NCI-H774 (cell line): ENCODE measurements at places on chromosomes 11 and 22.

- DNase-seq: no peak
Measured at GRCh38 chr11:47541070-47541469, 11.9 kb downstream of the CELF1 start.

GRCh38 chr11:14454861-14455632, 44.6 kb downstream of the COPB1 start:
- DNase-seq: no peak

DNA sequence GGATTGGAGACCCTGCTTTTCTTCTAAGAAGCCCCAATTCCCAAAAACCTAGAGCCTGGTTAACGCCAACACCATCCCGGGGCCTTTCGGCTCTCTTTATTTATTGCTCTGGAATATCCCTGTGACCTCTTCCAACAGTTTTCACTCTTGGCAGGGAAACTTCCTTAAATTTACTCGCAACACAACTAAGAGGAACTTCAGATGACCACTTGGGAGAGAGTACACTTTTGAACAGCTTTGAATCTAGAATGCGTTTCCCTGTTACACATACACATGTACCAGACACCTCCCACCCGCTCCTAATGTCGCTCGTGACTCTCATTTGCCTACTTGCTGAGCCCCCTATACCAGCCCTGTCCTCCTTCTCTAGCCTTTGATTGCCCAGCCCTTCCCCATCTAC, 19.4 kb downstream of the TUBA8 start:
- no peak for DNase-seq

DNA sequence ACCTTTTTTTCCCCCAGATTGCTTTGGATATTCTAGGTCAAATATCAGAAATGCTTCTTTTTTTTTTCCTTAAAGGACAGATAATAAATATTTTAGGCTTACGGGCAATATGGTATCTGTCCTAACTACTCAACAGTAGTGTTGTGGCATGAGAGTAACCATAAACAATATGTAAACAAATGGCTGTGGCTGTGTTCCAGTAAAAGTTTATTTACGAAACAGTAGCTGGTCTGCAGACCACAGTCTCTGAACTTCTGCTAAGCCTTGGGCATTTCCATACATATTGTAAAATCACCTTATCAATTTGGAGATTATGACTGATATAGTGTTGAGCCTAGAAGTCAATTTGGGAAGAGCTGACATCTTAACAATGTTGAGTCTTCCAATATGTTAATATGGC, 139.0 kb upstream of the PITPNB start:
- DNase-seq: no peak

GRCh38 chr11:60169264-60169915, 13.5 kb downstream of the MS4A6A start:
- no peak for DNase-seq

GRCh38 chr11:130403271-130403804, 25.1 kb downstream of the ADAMTS8 start:
- DNase-seq: no peak

DNA sequence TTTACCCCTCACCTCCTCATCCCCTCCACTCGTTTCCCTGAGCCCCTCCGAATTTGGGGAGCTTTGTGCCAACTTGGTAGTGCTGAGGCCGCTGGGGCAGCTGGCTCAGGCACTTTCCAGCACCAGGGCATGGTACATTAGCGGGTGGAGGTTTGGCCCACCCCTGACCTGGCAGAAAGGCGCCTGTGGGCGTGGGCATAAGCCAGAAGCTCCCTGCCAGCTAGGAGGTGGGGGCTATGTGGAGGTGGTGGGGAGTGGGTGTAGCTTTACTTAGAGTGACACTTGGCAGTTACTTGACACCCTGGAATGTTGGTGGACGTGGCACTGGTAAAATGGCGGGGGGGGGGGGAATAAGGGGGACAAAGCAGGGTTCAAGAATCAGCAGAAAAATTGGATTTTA, 10.3 kb upstream of the IGF2 start:
- DNase-seq: no peak

- no peak for DNase-seq
Measured at GRCh38 chr22:43478621-43479300, 66.9 kb downstream of the MPPED1 start.

DNA sequence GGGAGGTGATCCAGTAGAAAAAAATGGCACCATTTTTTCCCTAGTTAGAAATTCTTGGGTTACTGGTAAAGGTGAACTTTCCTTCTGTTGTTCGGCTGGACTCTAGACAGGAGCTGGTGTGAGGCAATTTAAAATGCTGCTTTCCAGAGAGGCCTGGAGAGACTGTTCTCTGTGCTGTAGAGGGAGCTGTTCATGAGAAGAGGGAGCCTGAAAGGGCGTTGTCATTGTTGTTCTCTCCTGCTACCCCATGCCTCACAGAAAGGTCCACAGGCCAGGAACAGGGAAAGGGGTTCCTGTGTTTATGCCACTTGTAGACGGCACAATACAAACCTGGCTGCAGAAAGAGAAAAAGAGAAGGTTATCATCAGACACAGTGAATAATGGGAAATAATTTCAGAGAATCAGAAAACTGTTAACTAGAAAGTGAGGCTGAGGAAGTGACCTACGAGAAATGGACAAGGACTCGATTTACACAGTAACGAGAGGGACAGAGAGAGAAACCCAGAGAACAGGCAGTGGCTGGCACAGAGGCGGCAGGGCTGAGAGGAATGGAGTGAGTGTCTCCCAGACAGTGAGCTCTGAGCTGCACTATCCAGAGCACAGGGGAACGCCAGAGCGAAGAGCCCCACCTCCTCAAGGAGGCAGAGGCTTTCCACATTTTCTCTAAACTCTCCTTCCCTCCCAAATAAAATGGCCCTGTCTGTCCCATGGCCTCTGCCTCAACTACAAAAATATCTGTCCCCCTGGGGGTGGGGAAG, 109.2 kb downstream of the RRM1 start:
- no peak for DNase-seq

- no peak for DNase-seq
Measured at GRCh38 chr11:1842149-1843097, 3.6 kb downstream of the TNNI2 start.

DNA sequence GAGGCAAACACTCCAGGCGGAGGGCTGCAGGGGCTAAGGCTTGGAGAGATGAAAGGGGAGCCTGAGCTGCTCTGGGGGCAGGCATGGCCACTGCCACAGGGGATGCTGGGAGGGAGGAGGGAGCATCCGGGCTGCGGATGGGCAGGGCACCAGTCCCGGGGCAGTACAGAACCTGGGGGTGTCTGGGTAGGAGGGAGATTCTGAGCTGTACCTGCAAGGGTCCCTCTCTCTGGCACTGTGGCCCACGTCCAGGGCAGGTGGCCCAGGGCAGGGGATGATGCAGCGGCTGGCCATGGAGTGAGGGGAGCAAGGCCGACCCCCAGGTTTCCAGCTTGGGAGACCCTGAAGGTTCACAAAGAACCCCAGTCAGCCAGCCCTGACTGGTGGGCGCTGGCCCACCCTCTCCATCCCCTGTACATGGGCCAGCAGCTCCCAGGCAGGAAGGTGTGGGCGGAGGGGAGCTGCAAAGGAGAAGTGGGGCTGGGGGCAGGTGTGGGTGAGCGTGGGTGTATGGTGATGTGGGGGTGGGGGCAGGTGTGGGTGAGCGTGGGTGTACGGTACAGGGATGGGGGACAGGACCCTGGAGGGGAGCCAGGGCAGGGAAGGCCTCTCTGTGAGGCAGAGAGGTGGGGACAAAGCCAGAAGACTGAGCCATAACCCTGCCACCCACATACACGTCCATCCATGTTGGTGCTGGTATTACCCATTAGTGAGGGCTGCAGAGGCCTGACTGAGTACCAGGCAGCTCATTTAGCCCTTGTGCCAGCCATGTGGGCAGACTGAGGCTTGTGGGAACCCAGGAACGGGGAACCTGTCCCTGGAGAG, 2.2 kb upstream of the TNFRSF13C start:
- DNase-seq: no peak

DNA sequence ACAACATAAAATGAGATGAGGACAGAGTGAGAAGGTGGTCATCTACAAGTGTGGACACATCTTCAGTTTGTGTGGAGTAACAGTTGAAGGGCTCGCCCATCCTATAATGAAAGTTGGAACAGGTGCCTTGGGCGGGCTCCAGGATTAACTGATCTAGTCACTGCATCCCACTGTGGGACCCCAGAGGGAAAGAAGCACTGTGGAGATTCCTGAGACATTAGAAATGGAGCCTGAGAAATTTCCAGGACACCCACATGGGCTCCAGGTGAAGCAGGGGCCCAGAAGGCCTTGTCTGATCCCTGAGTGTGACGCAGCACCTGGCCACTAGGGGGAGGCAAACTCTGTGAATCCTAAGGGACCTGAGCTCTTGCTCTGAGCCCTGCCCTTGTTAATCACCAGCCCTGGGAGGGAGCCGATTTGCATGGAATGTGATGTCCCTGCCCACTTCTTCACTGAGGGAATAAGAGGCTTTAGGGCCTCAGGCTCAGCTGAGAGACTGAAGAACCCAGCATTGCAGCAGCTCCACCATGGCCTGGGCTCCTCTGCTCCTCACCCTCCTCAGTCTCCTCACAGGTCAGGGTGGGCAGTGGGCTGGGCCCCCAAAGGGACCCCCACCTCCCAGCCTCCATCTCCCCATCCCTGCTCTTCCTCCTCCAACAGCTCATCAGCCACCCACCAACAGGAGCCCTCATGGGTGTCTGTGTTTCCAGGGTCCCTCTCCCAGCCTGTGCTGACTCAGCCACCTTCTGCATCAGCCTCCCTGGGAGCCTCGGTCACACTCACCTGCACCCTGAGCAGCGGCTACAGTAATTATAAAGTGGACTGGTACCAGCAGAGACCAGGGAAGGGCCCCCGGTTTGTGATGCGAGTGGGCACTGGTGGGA, 98.4 kb downstream of the VPREB1 start:
- peak; percentile 25 for DNase-seq

DNA sequence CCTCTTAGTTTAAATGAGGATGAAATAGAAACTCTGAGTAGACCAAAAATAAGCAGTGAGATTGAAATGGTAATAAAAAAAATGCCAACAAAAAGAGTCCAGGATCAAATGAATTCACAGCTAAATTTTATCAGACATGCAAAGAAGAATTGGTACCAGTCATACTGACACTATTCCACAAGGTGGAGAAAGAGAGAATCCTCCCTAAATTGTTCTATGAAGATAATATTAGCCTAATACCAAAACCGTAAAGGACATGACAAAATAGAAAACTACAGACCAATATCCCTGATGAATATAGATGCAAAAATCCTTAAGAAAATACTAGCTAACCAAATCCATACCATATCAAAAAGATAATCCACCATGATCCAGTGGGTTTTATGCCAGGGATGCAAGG, 169.8 kb upstream of the CHORDC1 start:
- DNase-seq: no peak

GRCh38 chr11:110329445-110329844, 33.0 kb upstream of the RDX start:
- no peak for DNase-seq

DNA sequence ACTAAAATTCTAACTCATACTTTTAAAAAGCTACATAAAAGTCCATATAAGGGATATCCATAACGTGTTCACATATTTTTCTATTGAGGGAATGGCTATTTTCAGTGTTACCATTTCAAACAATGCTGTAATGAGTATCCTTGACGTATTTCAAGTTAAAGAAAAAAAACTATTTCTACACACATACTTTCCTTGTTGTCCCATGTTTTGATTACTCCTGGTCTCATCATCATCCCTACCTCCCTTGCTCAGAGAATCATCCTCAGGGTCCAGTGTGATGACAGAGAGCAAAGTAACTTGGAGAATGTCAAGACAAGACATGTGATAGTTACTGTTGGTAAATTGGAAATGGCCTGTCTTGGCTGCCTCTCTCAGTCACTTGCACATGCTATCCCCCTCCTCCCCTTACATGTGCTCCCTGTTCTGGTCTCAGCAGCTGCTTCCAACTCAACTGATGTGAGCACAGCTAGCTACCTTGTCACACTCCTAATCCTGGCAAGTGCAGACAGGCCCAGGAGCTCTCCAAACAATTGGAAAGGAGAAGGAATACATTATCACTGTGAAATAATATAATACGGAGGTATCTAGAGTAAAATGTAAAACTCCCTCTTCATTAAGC, 21.8 kb downstream of the NUMA1 start:
- DNase-seq: no peak

GRCh38 chr11:120199613-120200012, 11.2 kb upstream of the OAF start:
- no peak for DNase-seq

DNA sequence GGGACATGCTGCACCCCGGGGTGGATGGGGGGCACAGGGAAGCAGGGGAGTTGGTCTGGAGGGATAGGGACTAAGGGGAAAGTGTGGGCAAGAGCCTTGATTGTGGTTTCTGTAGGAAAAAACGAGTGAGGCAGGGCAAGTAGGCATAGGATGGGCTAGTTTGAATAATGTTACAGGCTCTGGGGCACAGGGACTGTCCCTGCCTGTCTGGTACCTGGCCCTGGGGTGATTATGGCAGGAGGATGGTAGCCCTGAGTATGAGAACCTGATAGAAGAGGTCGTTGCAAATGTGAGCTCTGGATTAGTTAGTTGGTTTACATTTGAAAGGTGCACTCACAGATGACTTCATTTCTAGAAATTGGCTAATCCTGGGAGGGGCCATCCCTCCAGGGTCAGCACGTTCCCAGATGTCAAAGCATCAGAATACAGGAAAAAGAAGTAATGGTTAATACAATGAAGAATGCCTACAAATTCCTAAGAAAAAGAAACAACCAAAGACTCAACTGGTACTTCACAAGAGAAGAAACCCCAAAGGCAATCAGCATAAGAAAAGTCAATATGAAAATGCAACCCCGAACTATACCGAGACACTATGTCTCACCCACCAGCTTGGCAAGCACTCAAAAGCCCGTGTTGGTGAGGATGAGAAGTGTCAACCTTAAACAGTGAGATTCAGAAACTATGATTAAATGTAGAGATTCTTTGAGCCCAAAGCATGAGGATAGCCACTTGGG, 11.3 kb upstream of the SMIM38 start:
- no peak for DNase-seq

DNA sequence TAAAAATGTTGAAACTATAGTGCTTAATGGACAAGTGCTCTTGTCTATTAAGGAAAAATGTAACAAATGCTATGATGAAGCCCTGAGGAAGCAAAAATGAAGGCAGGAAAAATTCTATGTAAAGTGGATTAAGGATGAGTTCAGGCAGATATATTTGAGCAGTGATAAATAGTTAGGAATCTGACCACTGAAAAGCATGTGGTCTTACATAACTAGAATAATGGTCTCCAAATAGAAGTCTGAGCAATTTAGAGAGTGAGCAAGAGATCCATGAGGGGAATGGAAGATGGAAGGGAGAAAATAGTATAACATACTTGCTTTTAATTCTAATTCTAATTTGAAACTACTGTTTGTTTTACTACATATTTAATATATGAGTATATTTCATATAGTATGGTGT, 510.6 kb upstream of the ARHGAP42 start:
- DNase-seq: no peak
